ENCODE measurements at places on chromosomes 6 and 20. TPM values are rescaled to one million over a fixed set of nuclear protein-coding genes. Genes with fewer than 3 reads are reported as not detected.

DNA sequence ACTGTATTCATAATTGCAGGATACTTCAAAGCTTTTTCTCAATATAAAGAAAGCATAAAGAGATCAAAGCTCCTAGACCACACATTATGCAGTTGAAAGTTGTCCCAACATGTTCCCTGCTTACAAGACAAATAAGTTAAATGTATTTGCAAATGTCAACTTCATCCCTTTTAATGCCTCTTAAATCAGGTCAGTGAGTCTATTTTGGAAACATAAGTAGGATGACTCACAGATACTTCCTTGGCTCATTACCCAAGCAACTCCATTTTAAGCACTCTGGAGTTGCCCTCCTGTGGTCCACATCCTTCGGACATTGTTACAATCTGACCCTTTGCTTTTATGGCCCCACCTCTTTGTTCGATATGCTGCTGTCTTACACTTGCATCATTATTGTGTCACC is 162.0 kb downstream of the FAXC start:
- no peak for DNase-seq

- DNase-seq: no peak
These were observed 25.8 kb downstream of the SLC2A12 start for GRCh38 chr6:134026597-134026996.

DNA sequence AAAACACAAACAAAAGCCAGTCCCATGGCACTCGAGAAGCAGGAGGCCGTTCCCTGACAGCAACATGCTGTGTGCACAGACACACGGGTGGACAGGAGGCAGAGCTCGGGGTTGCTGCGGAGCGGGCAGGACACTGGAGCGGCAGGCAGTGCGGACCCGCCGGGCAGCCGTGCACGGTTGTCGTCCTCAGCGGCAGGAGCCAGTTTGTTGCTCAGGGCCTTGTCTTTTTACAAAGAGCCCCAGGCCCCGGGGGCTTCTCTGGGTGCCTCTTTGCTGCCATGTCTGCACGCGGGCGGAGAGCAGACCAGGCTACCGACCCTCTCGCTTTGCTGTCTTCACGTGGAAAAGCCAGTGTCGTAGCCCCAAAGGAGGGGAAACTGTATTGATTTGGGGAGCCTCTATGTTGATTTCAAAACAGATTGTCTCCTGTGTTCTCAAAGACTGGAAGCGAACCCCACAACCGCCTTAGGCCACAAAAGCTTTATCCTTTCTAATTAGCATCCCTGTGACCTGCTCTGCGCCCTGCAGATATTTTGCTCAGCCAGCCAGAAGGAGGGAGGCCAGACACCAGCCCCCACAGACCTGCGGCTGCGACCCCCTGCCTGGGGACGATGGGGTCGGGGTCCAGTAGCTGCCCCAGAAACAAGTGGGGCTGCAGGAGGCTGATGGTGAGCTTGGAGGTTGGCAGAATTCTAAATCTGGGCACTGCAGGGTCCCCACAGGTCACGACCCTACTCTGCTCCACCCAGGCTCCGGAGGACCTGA is 50.2 kb downstream of the ERMARD start:
- DNase-seq: no peak

DNA sequence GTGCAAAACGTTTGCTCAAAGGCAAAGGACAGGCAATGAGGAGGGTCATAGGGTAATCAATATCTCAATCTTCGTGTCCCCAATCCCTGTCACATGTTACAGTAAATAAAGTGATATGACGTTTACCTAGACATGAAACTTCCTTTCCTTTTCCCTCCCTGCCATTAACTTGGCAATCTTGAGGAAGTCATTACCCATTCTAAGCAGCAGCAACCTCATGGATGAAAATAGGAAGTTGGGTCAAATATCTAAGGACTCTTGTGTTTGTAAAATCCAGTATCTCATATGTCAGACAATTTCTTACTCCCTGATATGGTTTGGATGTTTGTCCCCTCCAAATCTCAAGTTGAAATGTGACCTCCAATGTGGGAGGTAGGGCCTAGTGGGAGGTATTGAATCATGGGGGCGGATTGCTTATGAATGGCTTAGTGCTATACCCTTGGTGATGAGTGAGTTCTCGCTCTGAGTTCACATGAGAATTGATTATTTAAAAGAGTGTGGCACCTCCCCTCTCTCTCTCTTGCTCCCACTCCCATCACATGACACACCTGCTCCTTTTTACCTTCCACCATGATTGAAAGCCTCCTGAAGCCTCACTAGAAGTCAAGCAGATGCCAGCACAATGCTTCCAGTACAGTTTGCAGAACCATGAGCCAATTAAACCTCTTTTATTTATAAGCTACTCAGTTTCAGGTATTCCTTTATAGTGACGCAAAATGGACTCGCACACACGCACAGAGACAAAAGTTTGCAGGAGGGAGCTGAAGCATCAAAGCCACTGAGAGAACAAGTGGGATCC is 545.9 kb upstream of the JARID2 start:
- DNase-seq: no peak

DNA sequence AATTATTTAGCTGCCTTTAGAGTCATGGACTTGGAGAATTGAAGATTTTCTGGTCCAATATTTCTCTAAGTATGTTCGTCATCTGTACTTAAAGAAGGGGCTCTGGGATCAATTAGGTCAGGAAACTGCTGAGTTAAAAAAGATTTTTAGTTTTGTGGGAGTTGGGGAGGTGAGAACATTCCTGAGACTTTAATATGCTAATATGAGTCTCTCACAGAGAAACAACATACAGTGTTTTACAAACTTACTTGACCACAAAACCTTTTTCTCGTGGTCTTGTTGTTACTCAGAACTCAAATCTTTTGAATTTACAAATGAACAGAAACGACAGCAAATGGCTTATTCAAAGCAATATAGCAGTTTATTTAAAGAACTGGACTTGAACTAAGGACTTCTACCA is 67.9 kb downstream of the LIN28B start:
- DNase-seq: no peak

GRCh38 chr20:42155586-42155985 is 537.4 kb upstream of the CHD6 start:
- no peak for DNase-seq

GRCh38 chr6:152566103-152566875 is 70.9 kb downstream of the SYNE1 start:
- DNase-seq: no peak

GRCh38 chr20:51938559-51939258 is 136.4 kb upstream of the SALL4 start:
- DNase-seq: no peak

- no peak for DNase-seq
These were observed 157.9 kb downstream of the SLC24A3 start for GRCh38 chr20:19370076-19371075.

- no peak for DNase-seq
These were observed 220.4 kb upstream of the HEY2 start for GRCh38 chr6:125529061-125529460.

DNA sequence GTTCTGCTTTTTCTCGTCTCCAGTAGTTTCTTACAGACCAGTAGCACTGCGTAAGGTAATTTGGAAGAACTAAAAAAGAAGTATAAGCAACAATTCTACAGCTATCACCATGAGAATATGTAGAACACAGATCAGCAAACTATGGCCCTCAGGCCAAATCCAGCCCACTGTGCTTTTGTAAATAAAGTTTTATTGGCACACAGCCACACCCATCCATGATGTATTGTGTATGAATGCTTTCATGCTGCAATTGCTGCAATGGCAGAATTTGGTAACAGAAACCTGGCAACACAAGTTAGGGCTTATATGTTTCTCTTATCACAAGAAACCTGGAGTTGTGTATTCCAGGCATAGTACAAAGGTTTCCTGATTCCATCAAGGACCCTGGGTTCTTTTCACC is 386.8 kb upstream of the TSHZ2 start:
- DNase-seq: no peak

DNA sequence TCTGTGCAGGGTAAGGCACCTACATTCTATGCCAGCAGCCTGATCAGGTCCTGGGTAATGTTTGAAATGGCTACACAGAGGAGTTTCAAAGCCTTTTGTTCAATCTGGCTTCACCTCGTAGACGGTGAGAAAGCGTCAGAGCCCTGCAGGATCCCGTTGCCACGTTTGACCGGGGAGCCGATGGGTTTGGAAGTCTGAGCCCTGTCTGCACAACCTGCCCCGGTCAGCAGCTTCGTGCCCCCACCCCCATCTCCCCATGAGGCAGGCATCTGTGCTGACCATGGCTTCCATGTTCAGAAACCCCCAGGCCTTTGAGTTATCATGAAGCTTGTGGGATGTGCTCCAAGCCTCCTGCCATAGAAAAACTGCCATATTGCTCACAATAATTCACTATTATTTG is 63.9 kb downstream of the PTPN1 start:
- no peak for DNase-seq

DNA sequence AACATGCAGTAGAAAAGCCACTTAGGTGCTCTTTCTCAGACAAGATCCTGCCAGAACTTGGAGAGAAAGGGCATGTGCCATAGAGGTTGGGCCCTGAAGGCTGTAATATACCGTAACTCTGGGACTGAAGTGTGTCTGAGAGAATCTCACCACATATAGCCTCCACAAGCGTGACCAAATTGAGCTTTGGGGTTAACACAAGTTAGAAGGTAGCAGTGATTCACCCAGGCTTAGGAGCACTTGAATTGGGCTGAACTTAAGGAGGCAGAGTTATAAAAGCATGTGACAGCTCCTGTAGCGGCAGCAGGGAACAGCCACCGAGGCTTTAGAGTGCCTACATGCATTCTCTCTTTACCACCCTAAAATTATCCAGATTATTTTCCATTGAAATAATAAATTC is 361.6 kb downstream of the PHF3 start:
- DNase-seq: no peak

DNA sequence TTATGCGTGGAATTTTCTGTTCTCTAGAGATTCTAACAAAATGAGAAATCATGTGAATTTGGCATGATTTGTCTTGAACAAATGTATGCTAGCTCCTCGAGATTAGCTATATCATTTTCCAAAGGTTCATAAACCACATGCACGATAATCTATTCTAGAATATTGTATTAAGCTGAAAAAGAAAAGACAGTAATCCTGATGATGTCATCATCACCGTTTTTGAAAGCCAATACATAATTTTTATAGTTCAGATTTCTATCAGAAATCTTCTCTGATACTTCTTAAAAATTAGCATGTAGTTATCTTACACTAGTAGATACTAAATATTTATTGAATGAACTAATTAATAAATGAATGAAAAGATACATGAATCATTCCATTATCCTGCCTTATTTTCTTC is 111.2 kb downstream of the HAO1 start:
- no peak for DNase-seq

DNA sequence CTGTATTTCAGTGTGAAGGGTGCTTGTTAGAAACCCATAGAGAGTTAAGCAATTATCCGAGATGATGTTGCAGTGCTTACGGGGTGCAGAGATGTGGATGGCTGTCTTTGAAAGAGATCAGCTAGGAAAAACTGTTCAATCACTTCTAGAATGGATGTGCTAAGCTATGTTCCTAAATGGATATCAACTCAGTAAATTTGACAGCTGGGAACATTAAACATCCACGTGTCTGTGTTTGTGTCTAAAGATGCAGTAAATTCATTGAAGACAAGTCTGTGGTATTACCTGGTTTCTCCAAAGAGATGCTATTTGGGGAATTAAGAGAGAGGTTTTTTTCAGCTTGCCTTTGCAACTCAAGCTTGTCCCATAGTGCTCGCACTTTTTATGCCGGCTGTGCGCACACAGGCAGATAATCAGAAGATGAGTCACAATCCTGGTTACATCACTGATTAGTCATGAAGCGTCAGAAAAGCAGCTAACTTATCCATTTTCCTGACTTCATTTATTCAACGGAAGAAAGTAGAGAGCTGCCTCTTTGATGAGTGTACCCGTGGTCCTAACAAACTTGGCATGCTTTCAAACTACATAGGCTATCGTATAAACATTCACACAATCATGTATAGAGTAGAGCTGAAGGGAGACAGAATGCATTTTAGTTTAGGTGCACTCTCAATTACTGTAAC is 691.7 kb upstream of the SLC35B3 start:
- no peak for DNase-seq

DNA sequence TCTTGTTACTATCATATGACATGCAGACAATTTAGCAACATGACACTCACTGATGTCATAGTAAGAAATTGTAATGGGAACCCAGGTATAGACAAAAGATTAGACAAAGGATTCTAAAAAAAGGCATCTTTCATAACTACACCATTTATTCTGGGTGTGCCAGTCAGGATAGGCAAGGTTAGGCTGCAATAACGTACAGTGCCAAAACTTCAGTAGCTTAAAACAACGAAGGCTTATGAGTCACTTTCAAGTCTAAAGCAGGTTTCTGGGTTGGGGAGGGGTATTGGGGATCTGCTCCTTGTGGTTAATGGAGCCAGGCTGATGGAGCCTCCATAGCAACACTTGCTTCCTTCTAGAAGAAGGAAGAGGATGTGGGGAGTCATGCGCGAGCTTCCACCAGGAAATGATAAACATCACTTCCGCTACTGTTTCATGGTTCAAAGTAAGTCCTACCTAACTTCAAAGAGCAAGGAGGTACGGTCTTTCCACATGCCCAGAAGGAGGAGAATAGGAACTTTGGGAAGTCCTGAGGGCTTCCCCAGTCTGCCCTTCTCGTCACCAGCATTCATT is 2.0 kb upstream of the GTSF1L start:
- DNase-seq: no peak

CSNK2A1 gene
- total RNA-seq: 116 TPM

GSTA4 gene
- 8.0 TPM for total RNA-seq

SS18L1 gene
- total RNA-seq: 10.7 TPM

MRPL2 gene
- total RNA-seq: 116 TPM

PNLDC1 gene
- total RNA-seq: 0.17 TPM

RALY gene
- total RNA-seq: 104 TPM

RNF182 gene
- total RNA-seq: 0.10 TPM

CLPSL1 gene
- not detected for total RNA-seq

TRIM10 gene
- not detected for total RNA-seq

RSPO4 gene
- 0.42 TPM for total RNA-seq

Measured in left ventricle myocardium superior (tissue), 1 donor.